PC-9 (cell line): ENCODE measurements at places on chromosomes 12 and 14. TPM values are rescaled to one million over a fixed set of nuclear protein-coding genes. Genes with fewer than 3 reads are reported as not detected.

Gene BAZ1A
- total RNA-seq = 14.3 and 17.3 TPM in 2 replicates

Gene LRRC9
- not detected in 2 replicates for total RNA-seq

Gene SMOC1
- not detected in 2 replicates for total RNA-seq

DNA sequence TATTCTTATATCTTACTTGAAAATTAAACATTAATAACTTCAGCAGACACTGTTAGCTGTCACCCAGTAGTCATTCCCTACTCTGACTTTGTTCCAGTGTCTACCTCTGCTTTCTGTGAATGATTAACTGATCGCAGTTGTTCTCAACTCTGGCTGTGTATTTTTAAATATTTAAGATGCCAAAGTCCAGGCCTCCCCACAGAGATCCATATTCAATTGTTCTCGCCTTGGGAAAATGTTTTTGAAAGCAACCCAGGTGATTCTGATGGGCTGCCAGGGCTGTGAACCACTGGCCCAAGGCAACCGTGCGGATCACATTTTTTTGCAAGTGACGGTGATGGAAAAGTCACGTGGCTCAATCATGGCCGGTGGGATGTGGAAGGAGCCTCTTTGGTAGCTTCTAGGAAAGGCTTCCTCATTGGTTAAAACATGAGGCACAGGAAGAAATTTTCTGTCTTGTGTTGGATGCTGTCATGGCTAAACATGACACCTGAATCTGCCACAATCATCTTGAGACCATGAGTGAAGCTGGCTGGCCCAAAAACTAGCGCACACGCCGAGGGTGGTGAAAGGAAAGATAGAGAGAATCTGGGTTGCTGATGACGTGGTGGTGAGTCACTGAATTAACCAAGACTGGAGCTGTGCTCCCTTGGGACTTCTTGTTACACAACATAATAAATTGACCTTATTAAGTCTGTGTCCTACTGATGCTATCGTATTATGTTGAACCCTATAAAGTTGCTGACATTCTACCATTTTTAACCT is 37.2 kb downstream of the RDH12 start:
- H3K27me3 ChIP-seq = no peaks in the 10 kb centered on the region
- H3K4me1 ChIP-seq = 0 out of 2 replicates have a peak, but pooled peaks cover 8% of the 10 kb centered on the region
- peak; percentile 65 for DNase-seq

DNA sequence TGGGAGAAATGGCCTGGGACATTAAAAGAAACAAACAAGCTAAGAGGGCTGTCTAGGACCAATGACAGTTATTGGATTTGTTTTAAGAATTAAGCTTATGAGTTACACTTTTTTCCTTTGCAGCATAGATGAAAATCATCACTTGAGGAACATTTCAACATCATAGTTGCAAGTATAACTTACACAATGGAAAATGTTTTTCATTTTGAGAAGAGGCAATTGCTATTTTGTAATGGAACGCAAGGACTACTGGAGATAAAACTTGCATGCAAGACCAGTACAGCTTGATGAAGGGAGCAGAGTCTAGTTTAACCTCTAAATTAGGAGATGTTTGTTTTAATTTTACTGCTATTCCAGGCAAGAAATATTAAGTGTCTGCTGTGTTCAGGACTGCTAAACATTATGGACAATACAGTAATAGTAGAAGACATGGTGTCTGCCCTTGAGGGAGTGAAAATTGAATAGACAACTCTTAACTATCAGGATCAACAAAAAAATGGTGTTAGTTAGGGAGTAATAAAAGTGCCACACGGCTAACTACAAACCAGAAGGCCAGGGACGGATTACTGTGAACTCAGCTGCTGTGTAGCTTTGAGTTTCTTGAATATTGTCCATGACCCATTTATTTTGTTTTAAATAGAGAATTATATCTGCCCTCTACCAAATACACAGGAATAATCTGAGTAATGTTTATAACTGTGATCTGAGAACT is 374.5 kb downstream of the RAD51B start:
- peaks cover 26% of the 10 kb centered on the region for H3K4me1 ChIP-seq
- H3K36me3 ChIP-seq = no peaks in the 10 kb centered on the region
- H3K4me3 ChIP-seq = no peak overlapping the region
- no peak for DNase-seq
- no peak overlapping the region for H3K27ac ChIP-seq

- H3K4me1 ChIP-seq = no peaks in the 10 kb centered on the region
- DNase-seq = peak; percentile 35
- H3K36me3 ChIP-seq = no peaks in the 10 kb centered on the region
Measured at GRCh38 chr14:22084393-22085281, 411.0 kb upstream of the OR4E1 start.

DNA sequence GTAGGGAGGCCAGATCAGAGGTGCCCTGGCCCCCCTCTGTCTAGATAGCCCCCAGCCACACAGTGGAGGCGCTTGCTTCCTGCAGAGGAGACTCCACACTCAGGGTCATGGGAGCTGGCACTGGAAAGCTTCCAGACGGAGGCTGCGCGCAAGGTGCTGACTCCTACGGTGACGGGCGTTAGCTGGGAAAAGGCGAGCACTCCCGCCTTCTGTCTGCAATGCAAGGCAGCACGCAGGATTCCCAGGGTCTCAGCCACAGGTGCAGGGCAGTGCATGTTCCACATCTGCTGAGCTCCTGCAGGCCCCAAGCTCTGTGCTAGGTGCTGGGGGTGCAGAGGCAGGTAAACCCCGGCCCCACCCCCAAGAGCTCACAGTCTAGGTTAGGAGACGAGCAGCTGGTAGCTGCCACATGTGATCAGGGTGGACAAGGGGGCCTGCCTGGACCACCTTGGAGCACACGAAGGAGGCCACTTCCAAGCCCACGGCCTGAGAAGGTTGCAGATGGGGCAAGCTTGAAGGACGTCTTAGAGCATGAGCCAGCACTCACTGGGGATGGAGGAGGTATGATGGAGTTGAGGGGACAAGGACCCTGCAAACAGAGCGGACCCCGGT is 310.9 kb upstream of the DIO3 start:
- no peak overlapping the region for H3K4me3 ChIP-seq
- no peaks in the 10 kb centered on the region for H3K27me3 ChIP-seq
- DNase-seq = no peak
- H3K27ac ChIP-seq = no peak overlapping the region

GRCh38 chr12:52540531-52540930 is 12.4 kb downstream of the KRT71 start:
- no peak overlapping the region for H3K27ac ChIP-seq
- no peak overlapping the region for H3K4me3 ChIP-seq
- H3K27me3 ChIP-seq = no peaks in the 10 kb centered on the region
- H3K4me1 ChIP-seq = peaks cover 22% of the 10 kb centered on the region

Gene FAM90A1
- total RNA-seq = 1.6 and 1.7 TPM in 2 replicates

- H3K27me3 ChIP-seq = no peaks in the 10 kb centered on the region
- DNase-seq = no peak
- no peaks in the 10 kb centered on the region for H3K36me3 ChIP-seq
- peaks cover 9% of the 10 kb centered on the region for H3K4me1 ChIP-seq
- no peak overlapping the region for H3K27ac ChIP-seq
Measured at GRCh38 chr12:69733638-69734037, 5.0 kb upstream of the RAB3IP start.

GRCh38 chr12:96177013-96177412 is 17.2 kb upstream of the ELK3 start:
- DNase-seq = no peak
- no peak overlapping the region for H3K27ac ChIP-seq
- no peaks in the 10 kb centered on the region for H3K4me1 ChIP-seq
- H3K36me3 ChIP-seq = no peaks in the 10 kb centered on the region
- H3K4me3 ChIP-seq = no peak overlapping the region

- H3K4me3 ChIP-seq = no peak overlapping the region
- H3K4me1 ChIP-seq = no peaks in the 10 kb centered on the region
- no peaks in the 10 kb centered on the region for H3K36me3 ChIP-seq
- peaks cover 5% of the 10 kb centered on the region; the same call in 1 of the 2 replicates for H3K27me3 ChIP-seq
- no peak overlapping the region for H3K27ac ChIP-seq
Measured at GRCh38 chr12:131316388-131316787, 362.7 kb downstream of the ADGRD1 start.

DNA sequence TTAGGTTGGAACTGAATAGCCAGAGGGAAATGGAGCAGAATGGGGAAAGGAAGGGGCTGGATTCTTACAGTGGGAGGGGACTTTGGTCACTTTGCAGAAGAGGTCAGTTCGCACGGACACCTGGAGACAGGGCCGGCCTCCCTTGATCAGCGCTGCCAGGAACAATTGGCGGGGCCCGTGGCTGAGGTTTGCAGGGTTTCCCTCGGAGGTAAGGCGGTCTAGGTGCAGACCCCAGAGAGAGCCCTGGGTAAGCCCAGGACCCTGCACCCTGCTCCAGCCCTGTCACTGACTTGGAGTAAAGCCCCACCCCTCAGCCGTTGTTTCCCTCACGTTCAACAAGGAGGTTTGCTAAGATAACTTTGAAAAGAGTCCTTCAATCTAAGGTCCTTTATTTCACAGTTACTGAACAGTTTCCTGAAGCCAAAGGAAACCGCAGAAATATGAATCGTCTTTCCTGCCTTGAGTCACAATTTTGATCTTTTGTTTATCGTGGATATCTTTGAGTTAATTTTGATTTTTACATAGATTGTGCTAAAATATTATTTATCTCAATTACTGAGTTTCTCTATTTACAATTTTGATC is 231.4 kb upstream of the RTL1 start:
- DNase-seq = no peak
- no peak overlapping the region for H3K4me3 ChIP-seq
- H3K27ac ChIP-seq = no peak overlapping the region
- H3K4me1 ChIP-seq = no peaks in the 10 kb centered on the region
- H3K27me3 ChIP-seq = peaks cover 7% of the 10 kb centered on the region; the same call in 1 of the 2 replicates

DNA sequence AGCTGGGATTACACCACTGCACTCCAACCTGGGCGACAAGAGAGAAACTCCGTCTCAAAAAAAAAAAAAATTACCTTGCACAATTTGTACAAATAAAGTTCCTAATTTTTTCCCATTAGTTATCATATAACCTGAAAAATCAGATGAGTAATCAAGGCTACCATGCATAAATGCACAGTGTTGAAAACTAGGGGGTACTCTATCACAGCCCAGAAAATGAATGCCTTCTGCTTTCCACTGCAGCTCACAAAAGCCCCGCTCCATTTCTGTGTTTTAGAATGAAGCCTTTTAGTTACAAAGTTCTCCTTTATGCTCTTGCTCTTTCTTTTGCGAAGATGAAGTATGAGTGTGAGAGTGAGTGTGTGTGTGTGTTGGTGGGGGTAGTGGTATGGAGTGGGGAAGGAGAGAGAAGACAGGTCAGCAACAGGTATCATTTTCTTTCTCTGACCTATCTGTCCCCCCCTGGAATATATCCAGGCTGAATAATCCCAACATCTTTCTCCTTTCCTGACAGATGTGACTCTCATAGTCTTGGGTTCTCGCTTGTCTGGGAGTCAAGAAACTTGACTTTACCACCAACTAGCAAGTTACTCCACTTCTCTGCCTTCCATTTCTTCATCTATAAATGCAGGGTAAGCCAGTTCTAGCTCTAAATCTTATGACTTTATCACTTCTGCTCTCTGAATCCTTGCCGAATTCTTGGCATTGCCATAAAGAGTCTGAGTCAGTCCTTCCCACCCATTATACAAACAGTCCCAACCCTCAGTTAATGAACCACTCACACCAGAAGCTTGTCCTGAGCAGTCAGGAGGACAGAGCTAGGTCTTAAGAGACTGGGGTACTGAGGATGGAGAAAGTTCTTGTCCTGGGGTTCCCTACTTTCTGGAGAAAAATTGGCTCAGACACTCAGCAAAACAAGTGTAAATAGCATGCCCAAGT is 16.1 kb downstream of the BIN2 start:
- no peak overlapping the region for H3K4me3 ChIP-seq
- peak overlapping the region; percentile 76 for H3K27ac ChIP-seq

DNA sequence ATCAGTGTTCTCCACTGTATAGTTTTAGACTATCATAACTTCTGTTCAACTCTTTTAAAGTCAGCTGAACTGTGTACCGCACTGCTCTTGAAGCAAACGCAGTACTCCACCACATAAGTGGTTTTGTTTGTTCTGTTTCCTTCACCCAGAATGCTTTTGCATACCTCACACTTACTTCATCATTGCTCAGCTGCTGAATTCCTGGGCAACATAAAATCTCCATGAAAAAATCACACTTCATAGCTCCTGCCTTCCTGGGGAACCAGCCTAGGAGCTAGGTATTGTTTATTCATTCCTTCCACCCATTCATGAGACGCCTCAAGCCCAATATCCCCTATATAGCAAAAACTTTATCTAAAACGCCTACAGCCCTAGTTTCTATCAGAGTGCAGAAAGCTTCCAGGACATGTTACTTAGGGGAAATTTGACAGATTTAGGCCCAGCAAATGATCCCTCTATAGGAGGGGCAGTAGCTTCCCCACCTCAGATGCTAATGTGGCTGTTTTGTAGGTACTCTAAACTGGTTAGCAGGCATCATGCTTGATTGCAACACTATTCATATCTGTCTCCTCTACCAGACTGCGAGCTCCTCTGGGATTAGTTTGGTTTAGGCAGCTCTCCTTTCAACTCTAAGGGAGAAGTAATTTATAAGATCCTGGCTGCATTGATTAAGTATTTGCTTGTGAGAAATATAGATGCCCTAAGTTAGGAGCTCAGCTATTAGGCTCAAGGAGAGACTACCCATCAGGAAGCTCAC is 44.5 kb downstream of the LRRC9 start:
- H3K4me3 ChIP-seq = no peak overlapping the region
- no peaks in the 10 kb centered on the region for H3K27me3 ChIP-seq
- no peaks in the 10 kb centered on the region for H3K36me3 ChIP-seq
- DNase-seq = no peak
- no peaks in the 10 kb centered on the region for H3K4me1 ChIP-seq

Gene MYF5
- total RNA-seq = not detected in 2 replicates

GRCh38 chr14:52329678-52330369 is 15.7 kb downstream of the PTGER2 start:
- no peak for DNase-seq
- H3K4me1 ChIP-seq = no peaks in the 10 kb centered on the region
- H3K4me3 ChIP-seq = no peak overlapping the region
- no peaks in the 10 kb centered on the region for H3K27me3 ChIP-seq
- H3K27ac ChIP-seq = no peak overlapping the region

GRCh38 chr14:88518592-88519512 is 36.0 kb downstream of the PTPN21 start:
- DNase-seq = no peak
- no peak overlapping the region for H3K27ac ChIP-seq
- H3K4me3 ChIP-seq = no peak overlapping the region
- peaks cover 5% of the 10 kb centered on the region; the same call in 1 of the 2 replicates for H3K4me1 ChIP-seq
- H3K27me3 ChIP-seq = no peaks in the 10 kb centered on the region

- no peak overlapping the region for H3K4me3 ChIP-seq
- H3K27me3 ChIP-seq = no peaks in the 10 kb centered on the region
- H3K27ac ChIP-seq = no peak overlapping the region
- H3K36me3 ChIP-seq = no peaks in the 10 kb centered on the region
- H3K4me1 ChIP-seq = no peaks in the 10 kb centered on the region
Measured at GRCh38 chr12:109811624-109811995, 21.6 kb downstream of the TRPV4 start.
